ENCODE measurements at places on chromosomes 1 and 21.
A peak's percentile ranks its signal among the peaks of the same experiment; 100 is the strongest.

GRCh38 chr1:150890033-150890416 is 3.1 kb downstream of the CTXND2 start:
- DNase-seq, result no peak

DNA sequence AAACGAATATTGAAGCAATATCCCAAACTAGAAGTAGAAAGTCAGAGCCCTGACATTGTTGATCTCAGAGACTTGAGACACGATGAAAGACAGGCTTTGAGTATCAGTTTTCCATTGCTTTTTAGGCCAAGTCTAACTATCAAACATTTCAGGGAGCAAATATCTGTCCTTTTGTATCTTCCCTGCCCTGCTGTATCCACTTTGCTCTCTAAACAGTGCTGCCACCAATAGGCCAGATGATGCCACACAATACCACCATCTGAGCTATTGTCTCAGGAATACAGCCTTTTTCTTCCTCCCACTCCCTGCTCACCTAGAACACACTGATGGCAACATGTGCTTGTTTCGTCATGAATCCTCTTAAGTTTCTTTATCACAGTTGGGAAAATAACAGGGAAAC is 62.6 kb upstream of the SPAG17 start:
- DNase-seq, result no peak

DNA sequence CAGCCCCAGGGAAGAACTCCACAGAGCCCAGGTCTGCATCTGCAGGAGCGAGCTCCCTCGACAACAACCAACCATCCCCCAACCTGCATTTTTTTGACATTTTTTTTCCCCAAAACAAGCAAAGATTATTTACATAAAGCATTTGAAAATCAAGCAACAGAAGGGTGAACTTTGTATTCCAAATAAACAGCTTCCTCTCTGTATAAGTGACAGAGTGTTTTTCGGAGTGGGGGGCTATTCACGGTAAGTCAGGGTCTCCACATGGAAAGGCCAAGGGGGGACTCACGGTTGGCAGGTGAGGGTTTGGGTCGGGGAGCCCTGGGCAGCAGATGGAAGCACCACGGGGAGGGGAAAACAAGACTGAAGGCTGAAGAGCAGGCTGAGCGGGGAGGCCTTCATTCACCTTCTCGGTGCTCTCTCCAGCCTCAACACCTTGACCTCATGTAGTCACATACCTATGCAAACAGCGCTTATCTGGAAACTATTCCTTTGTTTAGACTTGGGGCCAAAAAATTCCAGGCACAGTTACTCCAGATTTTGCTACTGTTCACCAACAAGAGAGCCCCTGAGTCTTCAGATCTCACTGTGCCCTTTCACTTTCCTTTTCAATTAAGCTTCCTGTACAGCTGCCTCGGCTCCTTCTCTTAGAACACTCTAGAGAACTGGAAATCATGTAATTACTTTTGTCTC is 27.6 kb downstream of the C2CD2 start:
- DNase-seq, result no peak

GRCh38 chr1:116880917-116881316 is 28.8 kb upstream of the PTGFRN start:
- DNase-seq, result no peak

DNA sequence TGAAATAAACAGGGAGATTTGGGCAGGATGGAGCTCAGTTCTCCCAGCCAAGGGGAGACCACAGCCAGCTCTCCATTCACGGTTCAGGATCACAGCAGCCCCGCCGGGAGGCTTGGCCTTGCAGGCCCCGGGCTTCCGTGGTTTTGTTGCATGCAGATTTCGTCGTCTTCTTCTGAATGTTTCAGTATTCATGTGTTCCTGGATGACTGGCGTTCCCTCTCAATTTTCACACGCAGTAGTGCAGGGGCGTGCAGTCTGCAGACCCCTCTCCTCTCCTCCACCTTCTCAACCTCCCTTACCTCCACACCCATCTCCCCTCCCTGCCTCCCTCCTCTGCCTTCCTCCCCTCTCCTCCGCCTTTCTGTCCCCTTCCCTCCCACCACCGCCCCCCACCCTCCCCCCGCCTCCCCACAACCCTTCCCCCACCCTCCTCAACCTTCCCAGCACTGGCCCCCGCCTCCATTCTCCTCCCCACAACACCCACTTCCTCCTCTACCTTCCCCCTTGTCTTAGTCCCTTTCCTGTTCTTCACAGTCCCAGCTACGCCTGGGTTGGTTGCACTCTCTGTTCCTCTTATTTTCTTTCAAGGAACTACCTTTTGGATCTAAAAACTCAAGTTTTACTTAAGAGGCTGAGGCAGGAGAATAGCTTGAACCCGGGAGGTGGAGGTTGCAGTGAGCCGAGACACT is 8.4 kb upstream of the SLC19A1 start:
- peak; percentile 90 for DNase-seq

GRCh38 chr21:15255261-15255660 is 190.5 kb upstream of the NRIP1 start:
- DNase-seq, result no peak

DNA sequence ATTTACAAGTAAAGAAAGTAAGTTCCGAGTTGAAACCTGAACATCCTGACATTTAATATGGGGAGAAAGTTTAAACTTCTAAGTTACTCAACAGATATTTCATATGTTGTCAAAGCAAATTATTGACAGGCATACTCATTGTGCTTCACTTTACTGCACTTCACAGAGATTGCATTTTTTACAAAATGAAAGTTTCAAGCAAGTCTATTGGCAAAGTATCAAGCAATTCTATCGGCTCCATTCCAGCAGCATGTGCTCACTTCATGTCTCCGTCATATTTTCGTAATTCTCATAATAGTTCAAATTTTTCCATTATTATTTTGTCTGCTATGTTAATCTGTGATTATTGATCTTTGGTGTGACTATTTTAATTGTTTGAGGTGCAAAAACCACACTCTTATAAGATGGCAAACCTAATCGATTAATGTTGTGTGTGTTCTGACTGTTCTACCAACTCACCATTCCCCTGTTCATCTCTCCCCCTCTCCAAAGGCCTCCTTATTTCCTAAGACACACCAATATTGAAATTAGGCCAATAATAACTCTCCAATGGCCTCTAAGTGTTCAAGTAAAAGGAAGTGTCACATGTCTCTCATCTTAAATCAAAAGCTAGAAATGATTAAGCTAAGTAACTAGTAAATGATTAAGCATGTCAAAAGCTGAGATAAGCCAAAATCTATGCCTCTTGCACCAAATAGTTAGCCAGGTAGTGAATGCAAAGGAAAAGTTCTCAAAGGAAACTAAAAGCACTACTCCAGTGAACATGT is 68.2 kb upstream of the BCL9 start:
- no peak for DNase-seq

- no peak for DNase-seq
Observed at GRCh38 chr1:238176441-238176840, 285.7 kb upstream of the ZP4 start.

GRCh38 chr1:26125382-26125781 is 13.8 kb downstream of the PDIK1L start:
- DNase-seq, result no peak

GRCh38 chr1:46653405-46653958 is 14.7 kb downstream of the ATPAF1 start:
- DNase-seq, result no peak

DNA sequence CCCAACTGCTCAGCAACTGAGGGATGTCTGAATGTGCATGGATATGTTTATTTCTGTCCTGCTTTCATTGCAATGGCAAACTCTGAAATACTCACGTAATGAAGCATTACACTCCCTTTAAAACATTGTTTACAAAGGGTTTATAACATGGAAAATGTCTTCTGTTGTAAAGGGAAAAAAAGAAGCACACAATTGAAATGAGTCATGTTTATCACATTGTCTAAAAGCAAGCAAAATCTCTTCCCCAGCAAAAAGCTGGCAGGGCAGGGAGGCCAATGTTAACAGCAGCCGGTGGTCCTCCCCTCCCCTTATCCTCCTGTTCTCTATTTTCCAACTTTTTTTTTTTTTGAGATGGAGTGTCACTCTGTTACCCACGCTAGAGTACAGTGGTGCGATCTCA is 3.9 kb upstream of the EFNA1 start:
- DNase-seq, result no peak

DNA sequence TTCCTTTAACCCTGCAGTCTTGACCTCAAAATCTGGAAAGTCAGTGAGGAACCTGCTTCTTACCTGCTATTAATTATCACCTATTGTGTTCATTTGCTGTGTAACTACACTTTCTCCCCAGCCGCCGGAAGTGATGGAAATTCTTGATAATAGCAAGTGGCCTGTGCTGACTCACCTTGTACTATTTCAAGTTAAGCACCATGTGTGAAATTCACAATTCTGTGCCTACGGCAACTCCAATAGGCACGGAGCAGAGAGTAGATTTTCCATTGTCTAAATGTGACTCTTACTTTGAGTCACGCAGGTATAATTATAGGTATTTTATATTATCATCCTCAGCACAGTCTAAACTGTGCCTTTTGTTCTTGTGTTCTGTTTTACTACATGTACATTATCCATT is 466.8 kb downstream of the KIF26B start:
- no peak for DNase-seq

- no peak for DNase-seq
Observed at GRCh38 chr1:241688940-241689368, 36.9 kb downstream of the WDR64 start.

GRCh38 chr1:15626269-15626950 is 9.2 kb downstream of the DDI2 start:
- DNase-seq, result no peak

- no peak for DNase-seq
Observed at GRCh38 chr21:33308586-33309490, 15.9 kb upstream of the IFNAR1 start.

All from GDM1 (cell line).